ENCODE measurements at places on chromosomes 2 and 18.

- DNase-seq: peak; percentile 21
These were observed 44.9 kb downstream of the RBBP8 start for GRCh38 chr18:22977847-22978701.

DNA sequence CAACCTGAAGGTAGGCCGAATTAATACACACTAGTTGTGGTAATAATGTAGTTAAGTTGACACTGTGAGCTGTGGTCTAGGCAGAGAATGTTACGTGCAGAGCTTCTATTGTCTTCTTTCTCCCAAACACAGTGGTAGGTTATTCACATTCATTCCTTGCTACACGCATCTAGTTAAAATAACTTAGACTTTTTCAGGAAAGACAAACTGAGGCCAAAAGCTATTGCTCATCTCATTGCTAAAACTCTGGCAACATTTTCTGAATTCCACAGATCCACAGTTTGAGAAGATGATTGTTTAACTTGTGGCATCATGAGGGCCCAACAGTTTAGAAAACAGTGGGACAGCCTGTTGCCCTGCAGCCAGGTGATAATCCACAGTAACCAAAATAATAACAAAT is 850.4 kb upstream of the FSHR start:
- DNase-seq: no peak

GRCh38 chr2:165725421-165725820 is 68.6 kb downstream of the GALNT3 start:
- no peak for DNase-seq

DNA sequence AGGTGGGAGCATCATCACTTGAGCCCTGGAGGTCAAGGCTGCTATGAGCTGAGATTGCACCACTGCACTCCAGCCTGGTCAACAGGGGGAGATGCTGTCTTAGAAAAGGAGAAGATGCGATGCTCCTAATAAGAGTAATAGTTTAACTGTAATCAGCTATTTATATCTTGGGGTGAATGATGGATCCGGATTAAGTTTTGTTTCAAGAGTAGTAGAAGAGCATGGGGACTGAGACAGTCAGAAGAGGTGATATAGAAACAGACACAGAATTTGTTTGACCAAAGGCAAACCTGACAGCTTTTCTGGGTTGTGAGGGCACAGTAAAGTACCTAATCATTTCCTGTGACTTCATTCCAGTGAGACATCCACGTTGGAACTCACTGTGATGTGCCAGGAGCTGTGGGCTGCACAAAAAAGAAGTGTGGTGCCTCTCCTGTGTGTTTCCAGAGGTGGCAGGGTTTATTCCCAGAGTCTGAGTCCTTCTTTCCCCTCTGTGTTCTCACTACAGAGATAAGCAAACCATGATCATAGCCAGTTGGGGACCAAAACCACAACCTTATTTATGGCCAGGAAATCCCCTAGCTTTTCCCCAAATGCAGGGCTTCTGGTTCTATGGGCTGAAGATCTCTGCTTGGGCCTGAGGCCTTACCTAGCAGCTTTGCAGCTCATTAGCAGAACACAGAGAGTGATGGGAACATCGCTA is 113.7 kb downstream of the XRCC5 start:
- DNase-seq: peak; percentile 20

DNA sequence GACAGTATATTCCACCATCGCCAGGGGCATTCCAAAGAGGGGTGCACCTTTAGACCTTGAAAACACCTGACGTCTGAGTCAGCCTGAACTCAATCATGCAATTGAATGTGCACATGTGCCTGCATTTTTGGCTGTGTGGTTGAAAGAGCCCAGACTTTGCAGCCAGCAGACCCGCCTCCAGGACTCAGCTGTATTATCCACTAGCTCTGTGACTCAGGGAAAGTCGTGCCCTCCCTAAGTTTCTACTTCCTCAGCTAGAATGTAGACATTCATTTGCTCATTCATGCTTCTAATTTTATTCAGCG is 94.2 kb downstream of the LRRC30 start:
- no peak for DNase-seq

All from CD4-positive, alpha-beta T cell treated with Interleukin-10 for 1 hour (primary cell).